ENCODE measurements at places on chromosomes 2 and 18.
A peak's percentile ranks its signal among the peaks of the same experiment; 100 is the strongest.

DNA sequence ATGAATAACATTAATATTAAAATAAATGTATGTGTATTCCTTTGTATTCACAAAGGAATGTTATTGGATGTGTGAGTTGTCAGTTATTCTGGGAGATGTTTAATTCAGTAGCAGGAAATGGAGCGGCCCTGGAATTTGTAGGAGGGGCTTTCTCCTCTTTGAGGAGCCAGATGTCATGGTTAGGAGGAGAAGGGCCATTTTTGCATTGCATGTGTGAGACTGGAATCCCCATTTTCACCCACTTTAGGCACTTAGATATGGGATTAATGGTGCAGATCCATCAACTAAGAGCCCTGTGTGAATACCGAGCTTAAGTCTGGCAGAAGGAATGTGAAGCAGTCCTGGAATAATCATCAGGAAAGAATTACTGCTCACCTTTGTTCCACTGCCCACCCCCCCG is 439.2 kb downstream of the PARD3B start:
- DNase-seq: no peak

- peak; percentile 80 for DNase-seq
These were observed 34.1 kb upstream of the RMDN2 start for GRCh38 chr2:37890893-37891495.

- DNase-seq: no peak
These were observed 198.3 kb downstream of the INO80D start for GRCh38 chr2:205887637-205888036.

DNA sequence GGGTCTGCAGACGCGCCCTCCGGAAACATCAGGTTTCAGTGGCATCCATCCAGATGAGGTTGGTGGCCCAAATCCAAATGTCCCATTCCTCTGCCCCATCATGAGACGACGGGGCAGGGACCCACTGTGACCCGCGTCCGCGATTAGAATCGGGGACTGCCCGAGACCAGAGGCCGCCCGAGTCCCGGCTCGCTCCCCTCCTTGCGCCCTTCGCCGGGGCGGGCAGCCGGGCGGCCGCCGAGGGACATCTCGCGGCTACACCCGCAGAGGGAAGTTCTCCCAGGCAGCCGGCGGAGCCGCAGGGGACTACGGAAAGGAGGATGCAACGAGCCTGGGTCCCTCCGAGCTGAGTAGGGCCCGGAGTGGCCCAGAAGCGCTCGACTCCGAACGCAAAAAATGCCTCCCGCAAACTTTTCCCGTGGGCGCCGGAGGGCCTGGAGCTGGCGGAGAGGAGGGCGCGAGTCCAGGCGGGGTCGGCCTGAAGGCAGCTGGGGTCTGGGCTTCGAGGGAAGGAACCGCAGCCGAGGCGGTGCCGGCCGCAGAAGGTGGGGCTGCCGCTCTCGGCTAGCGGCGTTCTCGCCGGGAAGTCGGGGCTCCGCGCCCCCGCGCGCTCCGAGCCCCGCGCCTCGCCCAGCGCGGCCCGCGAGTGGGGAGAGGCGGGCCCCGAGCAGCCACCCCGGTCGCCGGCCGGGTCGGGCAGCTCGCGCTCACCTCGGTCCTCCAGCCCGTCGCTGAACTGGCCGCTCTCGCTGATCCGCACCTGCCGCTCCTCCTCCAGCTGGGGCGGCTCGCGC is 580 bp downstream of the TMEM163 start:
- peak; percentile 82 for DNase-seq

DNA sequence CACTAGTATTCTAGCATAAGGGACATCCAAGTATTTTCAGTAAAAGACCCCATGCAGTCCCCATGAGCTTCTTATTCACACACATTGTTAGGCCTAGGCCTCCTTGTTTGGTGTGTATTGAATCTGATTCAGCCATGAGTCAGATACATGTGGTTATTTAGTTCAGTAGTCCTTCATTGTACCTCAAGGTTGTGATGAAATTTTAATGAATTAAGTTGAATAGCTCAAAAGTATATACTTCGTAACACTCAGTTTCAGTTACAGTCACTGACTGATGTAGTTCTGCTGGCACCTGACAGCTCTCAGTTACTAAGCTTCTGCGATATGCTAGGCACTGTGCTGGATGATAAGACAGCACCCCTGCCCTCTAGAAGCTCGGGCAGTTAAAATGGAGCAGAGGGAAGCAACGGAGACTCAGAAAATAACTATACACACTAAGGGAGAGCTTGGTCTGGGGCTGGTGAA is 86.4 kb downstream of the XRCC5 start:
- no peak for DNase-seq

- DNase-seq: no peak
These were observed 314.4 kb upstream of the NT5C1B start for GRCh38 chr2:18903750-18904149.

DNA sequence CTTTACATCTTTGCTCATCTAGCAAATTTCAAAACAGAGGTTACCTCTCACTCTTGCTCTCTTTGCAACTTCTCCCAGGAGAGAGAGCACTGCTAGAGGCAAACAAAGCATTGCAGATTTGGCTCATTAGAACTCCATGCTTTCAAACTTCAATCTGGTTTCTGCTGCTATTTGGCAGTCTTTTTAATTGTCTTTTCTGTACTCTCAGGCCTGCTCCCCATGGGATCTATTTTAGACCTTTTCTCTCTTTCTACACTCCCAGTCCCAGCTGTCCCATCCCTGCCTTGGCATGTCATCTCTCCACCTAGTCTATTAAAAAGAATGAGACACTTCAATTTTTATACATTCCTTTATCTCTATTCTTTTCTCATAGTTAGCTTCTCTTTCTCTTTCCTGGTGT is 15.2 kb downstream of the KCNJ3 start:
- DNase-seq: no peak
